Neural crest cell (in vitro differentiated cells): ENCODE measurements at places on chromosomes 7 and 10.

DNA sequence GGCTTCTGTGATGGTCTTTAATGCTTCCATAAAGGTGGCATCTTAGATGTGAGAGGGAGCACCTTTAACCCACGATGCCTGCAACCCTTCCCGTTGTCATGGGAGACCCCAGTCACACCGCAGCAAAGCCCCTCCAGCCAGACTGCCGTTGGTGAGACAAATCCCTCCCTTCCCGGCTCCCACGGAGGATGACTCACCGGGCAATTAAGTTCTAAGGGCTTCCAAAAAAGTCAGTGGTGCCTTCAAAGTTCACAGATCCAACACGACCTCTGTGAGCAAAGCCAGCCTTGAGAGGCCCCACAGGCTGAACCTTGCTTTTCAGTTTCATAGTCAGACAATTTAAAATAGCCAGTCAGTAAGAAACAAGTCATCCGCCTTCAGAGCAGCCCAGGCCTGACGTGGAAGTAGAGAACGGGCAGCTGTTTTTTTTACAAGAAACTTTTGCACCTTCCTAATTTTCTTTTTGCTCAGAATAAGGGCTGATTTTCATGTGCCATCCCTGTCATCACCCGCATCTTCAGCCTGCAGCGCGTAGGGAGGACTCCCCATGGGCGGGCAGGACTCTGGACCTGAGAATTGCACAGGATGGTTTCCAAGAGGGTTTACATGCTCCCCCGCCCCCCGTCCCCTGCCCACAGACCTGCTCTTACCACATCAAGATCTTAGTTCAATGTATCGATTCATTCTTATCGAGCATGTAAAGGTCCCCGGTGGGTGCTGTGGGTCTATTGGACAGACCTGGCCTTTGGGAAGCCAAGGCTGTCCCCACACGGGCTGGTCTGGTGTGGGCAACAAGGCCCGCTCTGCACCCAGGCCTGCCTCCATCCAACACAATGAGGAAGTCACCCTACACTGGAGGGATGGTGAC lies 333.9 kb downstream of the DNAJB6 start:
- DNase-seq: no peak

DNA sequence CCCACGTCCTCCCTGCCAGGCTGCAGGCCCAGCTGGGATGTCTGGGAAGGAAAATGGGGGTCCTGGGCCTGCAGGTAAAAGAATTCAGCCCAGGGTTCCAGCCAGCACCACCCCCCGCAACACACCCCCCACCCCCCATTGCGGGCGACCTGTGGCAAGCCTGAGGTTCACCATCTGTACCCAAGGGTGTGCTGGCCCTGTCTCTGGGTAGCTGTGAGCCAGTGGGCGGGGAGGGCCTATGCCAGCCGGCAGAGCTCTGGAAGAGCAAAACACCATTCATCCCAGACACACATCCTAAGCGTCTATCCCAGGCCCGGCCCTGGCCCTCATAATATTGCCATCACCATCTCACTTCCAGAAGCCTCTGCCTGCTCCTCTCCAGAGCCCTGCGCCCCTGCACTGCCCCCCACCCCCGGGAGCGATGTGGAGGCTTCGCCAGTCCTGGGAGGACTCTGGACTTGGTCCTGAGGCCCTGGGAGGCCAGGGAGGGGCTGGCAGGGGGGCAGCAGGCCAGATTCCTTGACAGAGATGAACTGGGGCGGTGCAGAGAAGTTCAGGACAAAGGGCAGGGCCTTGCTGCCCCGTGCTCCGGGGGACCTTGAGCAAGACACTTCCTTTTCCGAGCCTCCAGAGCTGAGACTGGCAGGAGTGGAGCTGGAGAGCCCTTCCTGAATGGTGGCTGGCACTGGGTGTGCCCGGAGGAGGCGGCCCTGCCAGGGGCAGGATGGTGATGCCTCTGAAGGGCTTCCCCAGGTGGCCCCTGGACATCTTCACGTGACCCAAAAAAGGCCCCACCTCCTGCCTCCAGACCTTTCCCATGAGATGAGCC lies 8.7 kb upstream of the TTYH3 start:
- DNase-seq: no peak

GRCh38 chr10:22673785-22674572 lies 40.4 kb downstream of the PIP4K2A start:
- DNase-seq: no peak

- no peak for DNase-seq
These were observed 802 bp upstream of the CDK6 start for GRCh38 chr7:92837000-92837749.

- no peak for DNase-seq
These were observed 54.3 kb downstream of the BMS1 start for GRCh38 chr10:42836771-42837468.

GRCh38 chr10:20901110-20901509 lies 4.0 kb upstream of the NEBL start:
- no peak for DNase-seq

- DNase-seq: no peak
These were observed 60.3 kb upstream of the FEZF1 start for GRCh38 chr7:122364761-122365280.

DNA sequence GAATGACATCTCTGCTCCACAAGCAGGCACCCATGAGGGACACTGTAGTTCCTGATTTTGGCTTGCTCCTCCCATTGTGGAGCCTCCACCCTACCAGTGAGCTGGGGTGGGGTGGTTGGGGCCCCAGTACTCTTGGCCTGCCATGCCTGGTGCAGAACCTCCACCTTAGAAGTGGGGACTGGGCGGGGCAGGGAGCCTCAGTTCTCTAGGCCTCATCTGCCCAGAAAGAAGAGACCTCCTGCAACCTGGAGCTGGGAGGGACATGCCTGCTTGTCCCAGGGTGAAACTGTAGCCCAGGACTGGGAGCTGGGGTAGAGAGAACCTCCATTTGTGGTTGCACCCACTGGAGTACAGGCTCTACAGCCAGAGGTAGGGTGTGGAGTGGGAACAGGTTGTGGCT lies 14.4 kb downstream of the RAMP3 start:
- DNase-seq: no peak

- peak; percentile 55 for DNase-seq
These were observed 2.7 kb downstream of the VGF start for GRCh38 chr7:101162551-101163278.
